EL (cell line): ENCODE measurements at places on chromosomes 7 and 10.

GRCh38 chr7:132603220-132603833, 27.1 kb upstream of the PLXNA4 start:
- no peak for DNase-seq

DNA sequence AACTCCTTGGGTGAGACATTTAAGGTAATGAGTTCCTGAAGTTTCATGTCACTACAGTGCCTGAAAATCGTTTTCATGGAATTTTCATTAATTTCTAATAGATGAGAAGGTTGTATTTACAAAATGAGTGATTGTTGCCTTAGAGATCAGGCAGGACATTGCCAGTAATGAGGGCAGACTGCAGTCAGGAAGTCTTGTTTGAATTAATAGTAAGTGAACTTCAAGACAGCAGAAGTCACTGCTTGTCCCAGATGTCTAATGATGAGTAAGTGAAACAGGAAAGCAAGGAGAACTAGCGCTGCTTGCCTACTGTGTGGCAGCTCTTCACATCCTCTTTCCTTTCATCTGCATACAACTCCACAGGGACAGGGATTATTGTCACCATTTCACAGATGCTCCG, 237.4 kb downstream of the BAMBI start:
- DNase-seq: no peak

- DNase-seq: peak; percentile 24
Measured at GRCh38 chr7:41787651-41788350, 84.9 kb upstream of the INHBA start.

DNA sequence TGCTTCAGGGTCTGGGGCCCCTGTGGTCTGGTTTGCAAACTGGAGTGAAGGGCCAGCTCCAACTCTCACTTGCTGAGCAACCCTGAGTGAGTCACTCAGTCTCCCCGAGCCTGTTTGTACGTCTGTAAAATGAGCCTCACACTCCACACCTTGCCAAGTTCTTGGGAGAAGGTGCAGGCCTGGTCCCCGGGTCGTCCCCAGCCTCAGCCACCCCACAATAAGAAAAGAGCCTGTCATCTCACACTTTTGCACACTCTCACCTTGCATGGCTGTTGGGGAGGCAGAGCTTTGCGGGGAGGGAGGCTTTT, 5.2 kb downstream of the GRIFIN start:
- DNase-seq: no peak

DNA sequence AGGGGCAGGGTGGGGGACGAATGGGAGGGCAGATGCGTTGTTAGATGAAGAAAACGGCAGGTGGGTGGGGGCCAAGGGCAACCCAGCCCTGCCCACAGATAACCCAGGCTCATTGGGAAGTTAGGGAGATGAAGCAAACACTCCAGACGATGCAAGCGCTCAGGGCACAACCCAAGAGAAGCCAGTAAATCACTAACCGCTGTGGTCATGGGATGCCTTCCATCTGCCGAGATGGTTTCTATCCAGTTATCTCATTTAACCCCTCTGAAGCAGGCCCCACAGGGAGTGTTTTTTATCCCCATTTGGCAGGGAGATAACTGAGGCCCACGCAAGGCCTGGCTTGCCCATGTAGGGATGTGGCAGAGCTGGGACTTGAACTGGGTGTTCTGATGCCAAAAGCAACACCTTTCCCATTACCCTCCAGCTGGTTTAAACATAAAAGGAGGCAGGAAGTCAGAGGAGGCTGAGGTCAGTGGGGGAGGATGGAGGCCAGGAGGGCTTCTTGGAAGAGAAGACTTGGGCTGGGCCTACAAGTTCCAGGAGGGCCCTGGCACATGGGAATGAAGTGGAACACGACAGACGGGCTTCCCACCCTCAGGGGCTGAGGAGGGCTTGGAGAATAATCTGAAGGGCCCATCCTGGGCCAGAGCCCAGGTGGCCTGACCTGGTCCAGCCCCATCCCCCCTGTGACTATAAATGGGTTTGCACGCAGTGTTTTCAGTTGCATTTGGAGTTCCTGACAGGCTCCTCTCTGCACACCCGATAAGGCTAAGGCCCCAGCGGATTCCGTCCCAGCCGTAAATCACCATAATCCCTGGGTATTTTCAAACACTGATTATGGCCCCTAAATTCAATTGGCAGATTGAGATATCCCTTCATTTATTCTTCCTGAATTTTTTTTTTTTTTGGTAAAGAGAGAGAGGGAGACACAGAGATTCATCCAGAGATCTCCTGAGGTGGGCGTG, 80.9 kb downstream of the NEURL1 start:
- no peak for DNase-seq

GRCh38 chr7:101969997-101970585, 152.7 kb downstream of the CUX1 start:
- no peak for DNase-seq

DNA sequence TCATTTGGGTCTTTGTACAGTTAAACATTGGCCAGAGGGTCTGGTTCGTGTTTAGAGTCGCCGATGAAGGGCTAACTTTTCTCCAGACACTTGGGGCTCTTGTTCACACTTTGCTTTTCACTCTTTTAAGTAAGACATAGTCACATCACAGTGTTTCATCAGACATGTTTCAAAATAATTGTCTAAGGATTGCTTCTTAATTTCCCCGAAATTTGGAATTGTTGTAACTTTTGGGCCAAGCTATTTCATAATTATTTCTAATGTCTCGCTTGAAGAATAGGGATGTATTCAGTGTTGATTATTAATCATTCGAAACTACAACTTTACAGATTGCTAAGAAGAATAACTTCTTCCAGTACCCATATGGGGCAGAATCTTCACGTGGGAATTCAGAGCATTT, 92.8 kb downstream of the TCF7L2 start:
- DNase-seq: no peak

- peak; percentile 97 for DNase-seq
Measured at GRCh38 chr7:6453734-6454133, 6.0 kb upstream of the DAGLB start.

DNA sequence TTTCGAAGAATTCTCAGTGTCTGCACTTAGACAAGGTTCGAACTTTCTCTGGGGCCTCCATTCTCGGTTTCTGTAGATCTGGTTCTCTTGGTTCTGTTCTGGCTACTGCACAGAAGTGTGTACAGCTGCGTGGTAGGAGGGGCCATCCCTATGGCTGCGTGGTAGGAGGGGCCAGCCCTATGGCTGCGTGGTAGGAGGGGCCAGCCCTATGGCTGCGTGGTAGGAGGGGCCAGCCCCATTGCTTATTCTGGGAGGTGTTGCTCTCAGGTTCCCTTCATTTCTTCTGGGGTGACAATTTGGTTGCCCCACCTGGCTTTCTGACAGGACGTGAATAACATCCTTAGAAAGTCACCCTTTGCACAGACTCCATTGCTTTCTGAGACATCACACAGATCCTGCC, 65.2 kb upstream of the CHST15 start:
- DNase-seq: no peak

DNA sequence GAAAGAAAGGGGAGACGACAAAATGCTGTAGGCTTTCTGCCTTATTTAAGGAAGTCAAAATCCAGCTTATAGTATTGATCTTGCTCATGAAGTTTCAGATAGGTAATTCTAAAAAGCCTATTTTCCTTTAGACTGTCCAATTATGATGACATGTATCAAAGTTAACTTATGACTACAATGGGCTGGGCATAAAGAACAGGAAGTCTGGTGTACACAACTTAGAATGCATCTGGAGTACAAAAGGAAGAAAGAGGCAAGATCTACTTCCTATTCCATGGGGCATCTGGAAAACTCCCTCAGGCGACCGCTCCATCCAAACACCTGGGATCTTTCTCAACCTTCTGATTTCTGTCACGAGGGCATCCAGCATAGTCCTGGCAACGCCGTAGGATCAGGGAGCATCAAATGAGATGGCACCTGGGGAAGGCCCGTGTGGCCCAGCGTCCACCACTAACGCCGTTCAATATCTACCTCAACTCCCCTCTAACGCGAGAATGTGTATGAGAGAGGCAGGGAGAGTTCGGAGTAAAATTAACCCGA, 512 bp downstream of the FAM24B start:
- DNase-seq: peak; percentile 23

DNA sequence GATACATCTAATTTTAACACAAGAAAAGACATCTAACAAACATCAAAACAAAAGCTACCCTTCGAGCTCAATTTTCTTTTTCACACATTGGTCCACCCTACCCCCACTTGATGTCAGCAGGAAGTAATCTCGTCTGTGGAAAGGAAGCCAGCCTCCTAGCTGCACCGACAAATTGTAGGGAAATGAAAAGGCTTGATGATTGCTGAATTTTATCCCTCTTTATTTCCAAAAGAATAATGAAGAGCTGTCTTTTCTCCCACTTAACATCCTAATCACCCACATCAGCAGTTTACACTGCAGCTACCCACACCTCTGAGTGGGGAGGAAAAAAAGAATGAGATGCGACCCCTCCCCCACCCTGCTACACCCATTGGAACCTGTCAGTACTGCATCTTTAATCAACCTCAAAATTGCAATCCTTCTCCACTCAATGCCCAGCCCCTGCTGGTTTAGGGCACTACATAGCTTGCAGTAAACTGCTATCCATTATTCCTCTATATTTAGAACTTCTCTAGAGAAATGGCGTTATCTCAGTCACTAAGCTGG, 10.6 kb upstream of the CPVL start:
- no peak for DNase-seq

- no peak for DNase-seq
Measured at GRCh38 chr7:111871283-111871682, 309.0 kb upstream of the IMMP2L start.

DNA sequence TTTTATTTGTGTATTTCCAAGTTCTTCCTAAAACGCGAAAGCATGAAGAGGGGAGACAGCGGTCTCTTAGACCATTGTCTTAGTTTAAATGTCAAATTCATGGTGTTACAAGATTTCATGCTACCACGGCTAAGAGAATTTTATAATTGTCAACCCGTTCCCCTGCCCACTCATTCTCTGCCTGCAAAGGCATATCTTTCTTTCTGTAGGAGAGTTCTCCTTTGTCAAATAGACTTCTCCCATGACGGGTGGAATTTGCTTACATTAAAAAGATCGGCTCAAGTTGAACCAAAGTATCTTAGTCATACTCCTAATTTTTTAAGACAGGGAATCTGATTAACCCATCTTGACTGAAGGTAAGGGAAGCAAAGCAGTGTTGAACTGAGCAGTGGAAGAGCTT, 539.2 kb downstream of the REEP3 start:
- DNase-seq: no peak

- peak; percentile 79 for DNase-seq
Measured at GRCh38 chr7:28686418-28686800, 271.7 kb downstream of the TRIL start.
